ENCODE measurements at places on chromosomes 2 and 18. TPM values are rescaled to one million over a fixed set of nuclear protein-coding genes. Genes with fewer than 3 reads are reported as not detected.

GRCh38 chr2:17620280-17620679, 79.8 kb downstream of the VSNL1 start:
- DNase-seq, result no peak

DNA sequence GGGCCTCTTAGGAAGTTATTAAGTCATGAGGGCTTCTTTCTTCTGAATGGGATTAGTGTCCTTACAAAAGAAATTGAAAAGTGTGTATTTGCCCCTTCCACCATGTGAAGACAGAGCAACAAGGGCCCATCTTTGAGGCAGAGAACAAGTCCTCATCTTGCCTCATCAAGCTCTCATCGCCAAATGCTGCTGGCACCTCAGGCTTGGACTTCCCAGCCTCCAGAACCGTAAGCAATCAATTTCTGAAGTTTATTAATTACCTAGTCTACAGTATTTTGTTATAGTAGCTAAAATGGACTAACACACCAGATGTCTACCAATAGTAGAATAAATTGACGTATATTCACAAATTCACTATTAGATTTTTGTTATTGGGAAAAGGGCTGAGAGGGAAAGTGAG, 74.6 kb downstream of the CCDC148 start:
- DNase-seq, result no peak

The PLEK gene
- not detected for total RNA-seq

- no peak for DNase-seq
These were observed 135.1 kb downstream of the SOCS6 start for GRCh38 chr18:70423988-70424387.

The APOB gene
- total RNA-seq, result not detected

Measured in kidney epithelial cell (primary cell).